IPS DF 19.7 (cell line): ENCODE measurements at places on chromosomes 6 and 20.

DNA sequence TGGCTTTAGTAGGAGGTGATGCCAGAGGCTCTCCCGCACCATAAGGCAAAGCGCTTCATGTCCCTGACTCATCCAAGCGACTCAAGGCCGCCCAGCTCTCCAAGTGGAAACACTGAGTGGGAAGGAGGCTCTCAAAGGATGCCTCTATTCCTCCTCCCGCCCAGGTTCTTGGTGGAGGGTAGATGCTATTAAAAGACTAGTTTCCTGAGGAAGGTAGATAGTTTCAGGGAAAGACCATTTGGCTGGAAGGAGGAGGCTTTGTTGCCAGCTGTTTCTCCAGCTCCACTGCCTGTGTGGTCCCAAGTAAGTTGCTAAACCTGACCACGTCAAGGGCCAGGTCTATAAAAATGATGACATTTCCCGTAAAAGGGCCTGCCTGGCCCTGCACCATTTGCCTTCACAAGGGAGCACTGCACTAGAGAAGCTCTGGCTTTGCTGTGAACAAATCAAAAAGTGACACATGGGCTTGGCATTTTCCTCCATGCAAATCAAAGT, 48.2 kb downstream of the GMDS start:
- DNase-seq = no peak

DNA sequence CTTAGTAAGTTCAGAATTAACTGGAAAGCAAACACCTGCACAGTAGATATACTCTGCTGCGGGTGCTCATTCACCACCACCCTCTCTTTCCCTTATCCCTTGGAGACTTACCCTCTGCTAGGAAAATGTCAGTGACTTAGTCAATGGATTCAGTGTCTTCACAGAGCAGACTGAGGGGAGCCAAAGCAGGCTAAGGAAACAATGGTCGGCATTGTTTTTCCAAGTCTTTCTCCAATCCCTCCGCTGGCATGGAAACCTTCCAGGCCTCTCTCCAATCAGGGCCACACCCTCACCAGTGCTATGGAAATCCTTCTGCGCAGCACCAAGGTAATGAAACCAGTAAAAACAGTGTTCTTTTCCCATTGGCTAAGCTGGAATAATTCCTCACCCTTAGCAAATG, 531.2 kb downstream of the TFAP2B start:
- no peak for DNase-seq

DNA sequence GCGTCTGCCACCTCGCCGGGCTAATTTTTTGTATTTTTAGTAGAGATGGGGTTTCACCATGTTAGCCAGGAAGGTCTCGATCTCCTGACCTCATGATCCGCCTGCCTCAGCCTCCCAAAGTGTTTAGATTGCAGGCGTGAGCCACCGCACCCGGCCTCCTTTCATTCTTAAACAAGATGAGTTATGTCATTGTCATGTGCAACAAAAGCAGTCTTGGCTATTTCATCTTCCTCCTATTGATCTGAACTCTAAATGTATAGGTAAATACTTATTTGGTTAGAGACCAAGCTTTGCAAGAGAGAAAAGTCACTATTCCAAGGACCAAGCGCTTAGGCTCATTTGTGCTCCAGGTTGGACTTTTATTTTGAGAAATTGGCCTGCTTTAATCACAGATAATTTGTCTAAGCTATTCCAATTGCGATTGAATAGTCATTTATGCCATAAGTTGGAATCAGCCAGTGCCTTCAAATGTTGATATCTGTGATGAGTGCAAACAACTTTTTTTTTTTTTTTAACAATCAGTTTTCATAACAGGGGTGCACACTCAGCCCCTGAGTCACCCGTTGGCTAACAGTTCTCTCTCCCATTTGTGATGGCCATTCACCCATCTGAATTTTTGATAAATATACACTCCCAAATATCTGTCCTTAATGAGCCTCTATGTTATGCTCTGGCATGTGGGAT, 167.3 kb downstream of the BCAS1 start:
- no peak for DNase-seq

- no peak for DNase-seq
Measured at GRCh38 chr6:108121612-108122011, 44.2 kb upstream of the NR2E1 start.

DNA sequence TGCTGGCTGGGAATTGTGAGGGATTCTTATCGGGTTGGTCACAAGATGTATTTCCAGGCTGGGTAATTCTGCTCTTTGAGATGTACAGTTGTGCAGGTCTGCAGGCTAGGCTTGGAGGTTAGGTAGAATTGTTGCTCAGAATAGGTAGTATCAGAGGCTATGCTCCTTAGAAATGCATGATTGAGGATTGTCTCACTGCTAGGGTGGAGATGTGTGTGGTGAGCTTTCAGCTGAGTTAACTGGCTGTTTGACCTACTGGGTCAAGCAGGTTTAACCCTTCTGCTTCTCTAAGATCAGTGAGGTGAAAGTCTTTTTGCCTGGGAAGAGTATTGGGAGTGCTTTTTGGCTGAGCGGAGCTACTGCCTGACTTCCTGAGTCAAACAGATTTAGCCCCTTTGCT, 701.1 kb downstream of the UTRN start:
- no peak for DNase-seq

- no peak for DNase-seq
Measured at GRCh38 chr20:58466729-58467571, 48.2 kb downstream of the APCDD1L start.

GRCh38 chr6:163904186-163904585, 489.7 kb downstream of the QKI start:
- DNase-seq = no peak

DNA sequence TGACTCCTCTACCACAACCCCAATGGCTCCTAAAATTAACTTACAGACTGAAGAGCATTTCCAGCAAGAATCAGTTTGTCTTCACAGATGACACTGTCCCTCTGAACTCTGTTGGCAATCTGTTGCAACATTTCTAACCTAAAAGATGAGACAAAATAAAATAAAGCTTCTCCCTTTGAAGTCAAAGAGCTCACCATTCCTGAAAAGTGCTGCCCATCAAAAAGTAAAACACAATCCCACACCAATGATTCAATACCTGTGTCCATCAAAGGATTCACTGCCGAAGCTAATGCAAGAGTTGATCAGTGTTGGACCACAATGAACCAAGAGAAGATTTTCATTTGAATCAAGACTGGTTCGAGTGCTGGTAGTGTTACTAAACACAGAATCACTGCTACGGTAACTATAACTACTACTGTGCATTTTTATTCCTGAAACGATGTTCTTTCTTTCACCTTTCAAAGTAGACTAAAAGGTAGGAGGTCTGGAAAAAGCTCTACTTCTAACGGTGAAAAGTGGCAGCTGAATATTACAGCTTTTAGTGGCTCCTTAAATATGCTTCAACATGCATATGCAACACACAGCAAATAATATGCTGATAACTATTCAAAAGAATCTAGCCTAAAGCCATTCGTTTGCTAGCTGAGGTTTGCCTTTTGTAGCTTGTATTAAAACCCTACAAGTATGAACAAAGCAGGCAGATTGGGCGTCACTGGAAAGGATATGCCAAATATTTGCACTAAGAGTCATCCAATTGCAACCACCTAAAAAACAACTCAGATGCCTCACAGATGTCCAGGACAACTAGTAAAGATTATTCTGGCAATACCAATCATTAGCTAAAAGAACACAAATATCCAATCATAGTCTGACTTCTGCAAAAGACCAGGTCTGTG, at the start of gene DST:
Gene DST, minus strand, starts transcription at position 524 of the 896 bp plus-strand sequence.
- no peak for DNase-seq

DNA sequence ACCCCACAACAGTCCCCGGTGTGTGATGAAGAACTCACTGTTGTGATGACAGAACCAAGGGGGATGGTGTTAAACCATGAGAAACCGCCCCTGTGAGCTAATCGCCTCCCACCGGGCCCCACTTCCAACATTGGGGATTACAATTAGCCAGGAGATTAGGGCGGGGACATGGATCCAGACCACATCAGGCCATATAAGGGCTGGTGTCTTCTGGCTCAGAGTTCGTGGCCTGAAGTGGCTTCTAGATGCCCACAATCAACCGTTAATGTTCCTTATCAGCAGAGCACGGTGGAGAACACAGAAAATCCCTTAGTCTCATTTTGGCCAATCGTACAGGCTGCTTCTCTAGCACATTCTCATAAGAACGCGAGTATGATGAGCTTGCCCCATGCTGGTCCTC, 10.9 kb upstream of the MAS1 start:
- DNase-seq = no peak

GRCh38 chr6:45074439-45074838, 253.7 kb upstream of the RUNX2 start:
- DNase-seq = no peak

- DNase-seq = no peak
Measured at GRCh38 chr6:13294499-13295069, 33.8 kb downstream of the TBC1D7 start.
